ENCODE measurements at places on chromosomes 12 and 14.

DNA sequence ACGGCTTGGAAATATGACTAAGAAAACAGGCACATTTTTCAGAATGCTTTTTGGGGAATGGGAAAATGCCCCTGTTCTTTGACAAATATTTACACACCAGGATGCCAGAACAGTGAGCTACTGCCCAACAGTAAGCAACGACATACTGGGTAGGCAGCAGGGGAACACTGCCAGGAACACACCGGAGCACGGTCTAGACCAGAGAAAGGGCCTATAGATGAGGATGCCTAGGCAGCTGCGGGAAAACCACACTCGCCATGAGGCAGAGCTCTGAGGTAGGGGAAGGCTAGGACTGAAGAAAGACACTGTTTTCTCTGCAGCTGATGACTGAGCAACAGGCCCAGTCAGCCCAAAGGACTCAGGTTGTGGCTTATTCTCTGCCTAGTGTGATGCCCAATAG is 45.9 kb upstream of the COL2A1 start:
- DNase-seq: no peak

DNA sequence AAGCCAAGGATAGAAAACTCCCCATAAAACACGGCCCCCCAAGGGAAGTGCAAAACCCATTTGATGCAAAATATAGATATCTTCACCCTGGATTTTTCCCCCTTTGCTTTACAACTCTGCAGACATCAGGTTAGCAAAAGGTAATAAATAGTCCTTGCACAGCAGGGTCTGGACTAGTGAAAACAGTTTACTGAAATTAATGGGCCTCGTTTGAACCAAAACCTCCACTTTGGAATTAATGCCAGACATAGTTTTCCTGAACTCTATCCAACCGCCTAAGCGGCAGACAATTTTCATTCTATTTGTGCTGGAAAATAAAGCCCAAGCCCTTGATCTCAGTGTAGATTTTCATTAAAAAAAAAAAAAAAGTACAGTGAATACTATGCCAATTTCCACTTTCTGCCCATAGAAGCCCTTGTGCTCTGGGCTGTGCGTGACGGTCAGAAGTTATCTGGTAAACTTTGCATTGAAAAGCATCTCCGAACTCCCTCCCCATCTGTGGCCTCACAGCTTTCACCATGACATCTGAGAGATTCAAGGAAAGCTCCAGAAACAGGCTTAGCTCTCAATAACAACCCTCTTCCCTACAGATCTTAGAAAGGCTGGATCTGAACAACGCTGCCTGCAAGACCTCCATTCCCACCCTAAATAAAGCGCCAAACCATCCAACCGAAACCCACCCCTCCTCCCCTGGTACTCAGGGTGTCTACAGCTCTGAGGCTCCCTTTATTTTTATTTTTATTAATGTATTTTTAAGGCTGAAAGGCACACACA is 11.0 kb upstream of the IRF2BPL start:
- peak; percentile 90 for DNase-seq

DNA sequence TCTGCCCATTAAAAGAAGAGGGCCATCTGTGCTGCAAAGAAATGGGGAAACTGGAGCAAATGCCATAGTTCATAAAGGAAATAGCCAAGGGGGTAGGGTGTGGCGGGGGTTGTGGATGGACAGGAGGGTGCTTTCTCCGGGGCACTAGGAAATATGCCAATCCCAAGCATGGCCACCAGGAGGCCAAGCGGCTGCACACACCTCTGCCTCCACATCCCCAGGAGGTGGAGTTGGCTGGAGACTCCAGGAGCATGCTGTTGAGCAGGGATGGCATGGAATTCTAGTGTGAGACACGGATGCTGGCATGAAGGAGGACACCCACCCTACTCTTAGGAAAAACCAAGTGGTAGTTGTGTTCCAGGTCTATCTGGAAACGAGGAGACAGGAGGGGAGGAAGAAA is 25.2 kb downstream of the NID2 start:
- DNase-seq: no peak

GRCh38 chr12:14935031-14935430 is 3.3 kb downstream of the ERP27 start:
- no peak for DNase-seq

- no peak for DNase-seq
These were observed 235.5 kb upstream of the PDE3A start for GRCh38 chr12:20132818-20133217.

DNA sequence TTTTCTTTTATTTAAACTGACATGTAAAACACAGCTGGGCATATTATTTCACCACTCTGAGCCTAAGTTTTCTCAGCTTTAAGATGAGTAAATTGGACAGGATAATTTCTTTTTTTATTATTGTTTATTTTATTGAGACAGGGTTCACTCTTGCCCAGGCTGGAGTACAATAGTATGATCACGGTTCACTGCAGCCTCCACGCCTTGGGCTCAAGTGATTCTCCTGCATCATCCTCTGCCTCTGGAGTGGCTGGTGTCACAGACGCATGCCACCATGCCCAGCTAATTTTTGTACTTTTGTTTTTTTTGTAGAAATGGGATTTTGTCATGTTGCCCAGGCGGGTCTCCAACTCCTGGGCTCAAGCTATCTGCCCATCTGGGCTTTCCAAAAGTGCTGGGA is 12.7 kb downstream of the BMAL2 start:
- no peak for DNase-seq

- DNase-seq: peak; percentile 97
These were observed 18.2 kb upstream of the CACNA2D4 start for GRCh38 chr12:1936406-1937320.

DNA sequence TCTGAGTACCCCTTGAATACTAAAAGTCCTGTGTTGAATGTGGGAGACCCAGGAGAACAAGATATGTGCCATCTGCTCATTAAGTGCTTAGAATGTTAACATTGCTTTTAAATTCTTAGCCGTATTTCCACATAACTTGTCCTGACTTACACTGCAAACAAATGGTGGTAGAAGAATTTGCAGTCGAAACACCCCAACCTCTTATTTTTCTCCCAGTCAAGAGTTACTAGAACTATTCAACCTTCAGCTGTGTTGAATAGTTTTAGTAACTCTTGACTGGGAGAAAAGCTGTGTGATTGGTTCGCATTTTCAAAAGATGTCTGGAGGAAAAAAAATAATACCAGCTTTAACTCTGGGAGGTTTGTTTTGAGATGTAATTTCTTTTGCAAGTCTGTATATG is 7.6 kb upstream of the SPX start:
- no peak for DNase-seq

DNA sequence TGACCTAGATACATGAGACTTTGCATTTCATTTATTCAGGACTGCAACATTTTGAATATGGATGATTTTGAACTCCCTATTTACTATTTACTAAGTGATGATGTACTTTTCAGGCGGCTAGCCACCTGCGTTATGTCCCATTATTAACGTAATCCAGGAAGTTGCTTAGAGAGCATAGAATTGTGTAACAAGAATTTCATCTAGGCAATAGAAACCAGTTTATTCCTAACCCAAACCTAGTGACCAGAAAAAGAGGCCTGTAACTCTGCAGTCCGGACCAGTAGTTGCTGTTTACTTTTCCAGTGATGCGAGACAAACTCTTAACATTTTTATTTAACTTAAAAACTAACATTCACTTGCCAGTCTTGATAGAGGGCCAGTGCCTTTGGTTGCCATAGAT is 12.3 kb downstream of the NUDT4 start:
- DNase-seq: no peak

GRCh38 chr14:103427485-103428443 is 42.5 kb downstream of the MARK3 start:
- no peak for DNase-seq

DNA sequence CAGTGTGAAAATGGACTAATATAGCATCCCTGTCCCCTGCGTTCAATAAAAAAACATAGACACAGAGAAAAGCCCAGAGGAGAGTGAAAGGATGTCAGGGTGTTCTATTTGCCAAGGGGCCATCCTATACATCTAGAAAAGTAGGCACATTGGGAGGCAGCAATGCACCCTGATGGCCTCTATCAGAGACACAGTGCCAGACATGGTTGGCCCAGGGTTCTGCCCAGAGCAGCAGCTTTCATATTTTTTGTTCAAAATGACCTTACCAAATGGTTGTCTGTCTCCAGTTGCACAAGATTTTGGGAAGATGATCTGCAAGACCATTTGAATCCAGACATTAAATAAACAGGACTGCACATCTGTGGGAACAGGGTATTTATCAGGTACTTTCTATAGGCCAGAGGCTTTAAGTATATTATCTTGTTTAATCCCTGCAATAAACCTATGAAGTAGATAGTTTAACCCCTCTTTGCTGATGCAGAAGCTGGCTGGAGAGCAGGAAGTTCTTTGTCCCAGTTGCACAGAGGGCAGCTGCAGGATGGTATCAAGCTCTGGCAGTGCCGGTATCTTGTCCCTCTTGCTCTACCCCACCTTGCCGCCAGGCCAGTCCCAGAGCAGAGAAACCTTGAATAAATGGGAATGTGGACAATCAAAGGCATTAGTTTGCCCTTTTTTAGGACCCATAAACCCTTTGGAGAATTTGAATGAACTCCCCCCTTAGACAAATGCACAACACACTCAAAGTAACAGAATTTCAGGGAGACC is 171.8 kb upstream of the PWP1 start:
- DNase-seq: no peak

DNA sequence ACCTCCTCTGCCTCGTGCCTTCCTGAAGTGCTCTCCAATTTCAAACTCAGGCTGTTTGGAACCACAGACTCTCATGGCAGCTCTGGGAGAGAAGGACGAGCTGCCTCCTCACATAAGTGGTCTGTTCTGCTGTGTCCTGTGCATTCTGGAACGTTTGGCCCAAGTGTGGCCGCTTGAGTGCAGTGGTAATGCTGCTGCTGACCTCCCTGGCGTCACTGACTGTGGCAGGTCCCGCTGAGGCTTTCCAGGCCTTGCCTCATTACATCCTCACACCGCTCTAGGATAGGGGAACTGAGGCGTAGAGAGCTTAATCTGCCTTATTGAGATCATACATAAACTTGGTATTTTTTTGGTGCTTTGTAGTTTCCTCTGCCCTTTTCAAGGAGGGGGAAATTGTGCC is 14.2 kb downstream of the CCDC92 start:
- no peak for DNase-seq

GRCh38 chr12:93883436-93884154 is 206.4 kb downstream of the CRADD start:
- DNase-seq: no peak

- DNase-seq: peak; percentile 40
These were observed 1.8 kb upstream of the IAPP start for GRCh38 chr12:21370845-21371449.

DNA sequence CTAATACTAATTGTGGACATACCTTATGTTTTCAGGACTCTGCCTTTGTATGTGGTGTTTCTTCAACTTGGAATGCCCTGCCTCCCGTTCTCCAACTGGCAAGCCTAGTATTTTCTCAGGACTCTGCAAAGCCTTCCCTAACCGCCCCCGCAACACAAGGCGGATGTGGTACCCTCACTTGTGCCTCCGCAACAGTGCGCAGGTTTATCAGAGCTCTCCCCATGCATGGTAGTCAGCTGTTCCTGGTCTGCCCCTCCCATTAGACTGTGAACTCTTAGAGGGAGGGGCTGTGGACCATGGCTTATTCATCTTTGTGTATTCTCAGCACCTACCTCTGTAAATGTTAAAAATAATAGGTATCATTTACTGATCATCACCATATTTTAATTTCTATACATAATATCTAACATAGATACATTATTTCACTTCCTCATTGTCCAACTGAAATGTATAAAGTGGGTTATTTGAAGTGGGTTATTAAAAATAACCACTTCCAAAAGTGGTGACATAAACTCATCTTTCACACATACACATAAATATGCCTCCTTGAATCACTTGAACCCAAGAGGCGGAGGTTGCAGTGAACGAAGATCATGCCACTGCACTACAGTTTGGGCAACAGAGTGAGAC is 9.0 kb downstream of the LPAR5 start:
- DNase-seq: no peak

DNA sequence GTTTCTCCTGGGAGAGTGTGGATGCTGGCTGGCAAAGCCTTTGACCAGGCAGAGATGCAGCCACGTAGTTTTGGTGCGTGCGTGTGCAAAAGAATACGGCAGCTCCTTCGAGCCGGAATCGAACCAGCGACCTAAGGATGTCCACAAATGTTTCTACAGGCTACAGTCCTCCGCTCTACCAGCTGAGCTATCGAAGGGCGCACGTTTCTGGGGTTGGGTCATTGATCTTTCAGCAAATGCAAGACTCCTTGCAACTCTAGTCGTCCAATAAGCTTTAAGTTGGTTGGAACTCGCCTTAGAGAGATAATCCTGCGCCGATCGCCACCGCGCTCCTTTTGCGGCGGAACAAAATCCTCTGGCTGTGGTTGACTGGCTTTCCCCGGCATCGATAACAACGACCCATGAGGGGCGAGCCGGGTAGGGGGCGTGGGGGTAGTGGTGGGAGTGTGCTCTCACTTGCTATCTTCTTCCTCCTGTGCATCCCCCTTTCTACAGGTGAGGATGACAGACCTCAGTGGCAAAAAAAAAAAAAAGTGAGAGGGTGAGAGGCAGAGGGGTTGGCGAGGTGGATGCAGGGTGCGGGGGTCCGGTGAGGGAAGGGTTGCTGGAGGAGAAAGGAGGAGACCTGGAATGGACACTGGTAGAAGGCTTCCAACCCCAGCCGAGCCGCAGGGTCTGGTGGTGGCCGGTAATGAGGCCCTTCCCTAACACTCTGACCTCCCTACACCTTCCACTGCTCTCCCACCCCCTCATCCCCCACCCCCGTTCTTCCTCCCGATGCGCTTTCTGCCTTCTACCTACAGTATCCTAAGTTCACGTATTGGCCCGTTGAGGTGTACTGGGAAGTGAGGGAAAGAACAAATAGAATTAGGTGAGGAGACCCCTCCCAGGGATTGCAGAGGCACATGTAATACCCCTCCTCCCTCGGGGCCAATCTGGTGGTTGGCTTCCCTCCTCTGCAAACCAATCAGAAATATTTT is 11.8 kb upstream of the OR6S1 start:
- no peak for DNase-seq

- DNase-seq: peak; percentile 44
These were observed 91.8 kb upstream of the PWP1 start for GRCh38 chr12:107593713-107594381.

DNA sequence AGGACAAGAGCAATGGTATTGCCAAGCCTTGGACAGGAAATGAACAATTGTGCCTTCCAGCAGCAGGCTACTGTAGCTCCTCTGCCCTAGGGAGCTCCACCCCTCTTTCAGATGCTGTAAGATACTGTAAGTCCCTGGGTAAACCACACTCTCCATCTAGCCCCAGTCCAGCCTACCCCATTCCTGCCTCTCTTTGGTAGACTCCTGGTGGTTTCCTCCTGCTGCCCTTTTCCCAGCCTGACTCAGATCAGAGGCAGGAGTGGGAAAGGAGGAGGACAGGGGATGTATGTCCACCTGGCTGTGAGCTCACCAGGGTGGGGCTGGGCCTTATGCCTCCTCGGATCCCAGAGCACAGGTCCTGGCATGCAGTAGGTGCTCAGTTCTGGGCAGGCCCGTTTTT is 174.6 kb downstream of the ESRRB start:
- no peak for DNase-seq
